ENCODE measurements at places on chromosomes 2 and 18.

DNA sequence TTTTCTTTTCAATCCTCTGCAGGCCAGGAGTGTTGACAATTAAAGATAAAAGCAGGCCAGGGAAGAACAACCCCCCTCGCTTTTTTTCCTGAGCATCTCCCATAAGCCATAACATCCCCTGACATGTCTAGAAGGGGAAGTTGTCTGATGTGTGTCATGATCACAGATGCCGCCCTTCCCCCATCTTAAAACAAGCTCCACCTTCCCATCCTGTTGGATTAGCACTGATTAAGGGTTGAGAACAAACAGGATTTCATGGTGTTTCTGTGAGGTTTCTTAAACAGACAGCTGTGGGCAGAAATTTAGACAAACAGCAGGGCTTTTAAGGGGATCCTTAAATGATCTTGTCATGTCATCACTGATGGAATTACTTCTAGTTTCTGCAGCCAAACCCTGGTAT is 59.4 kb upstream of the UPP2 start:
- DNase-seq: no peak

DNA sequence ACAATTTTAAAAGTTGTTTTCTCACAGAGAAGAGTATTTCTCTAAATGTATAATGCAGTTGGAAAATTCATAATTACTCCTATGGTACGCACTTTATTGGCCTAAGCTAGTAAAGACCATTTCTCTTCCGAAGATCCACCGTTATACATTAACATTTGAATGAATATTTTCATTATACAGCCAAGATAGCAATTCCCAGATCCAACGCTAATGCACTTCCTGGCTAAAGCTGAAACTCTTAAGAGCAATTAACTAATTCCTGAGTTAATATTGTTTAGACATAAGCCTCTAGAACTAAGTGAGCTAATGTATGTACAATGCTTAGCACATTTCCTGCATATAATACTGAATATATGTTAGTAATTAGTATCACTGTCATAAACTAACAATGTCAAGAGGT is 56.2 kb downstream of the PDK1 start:
- DNase-seq: no peak

DNA sequence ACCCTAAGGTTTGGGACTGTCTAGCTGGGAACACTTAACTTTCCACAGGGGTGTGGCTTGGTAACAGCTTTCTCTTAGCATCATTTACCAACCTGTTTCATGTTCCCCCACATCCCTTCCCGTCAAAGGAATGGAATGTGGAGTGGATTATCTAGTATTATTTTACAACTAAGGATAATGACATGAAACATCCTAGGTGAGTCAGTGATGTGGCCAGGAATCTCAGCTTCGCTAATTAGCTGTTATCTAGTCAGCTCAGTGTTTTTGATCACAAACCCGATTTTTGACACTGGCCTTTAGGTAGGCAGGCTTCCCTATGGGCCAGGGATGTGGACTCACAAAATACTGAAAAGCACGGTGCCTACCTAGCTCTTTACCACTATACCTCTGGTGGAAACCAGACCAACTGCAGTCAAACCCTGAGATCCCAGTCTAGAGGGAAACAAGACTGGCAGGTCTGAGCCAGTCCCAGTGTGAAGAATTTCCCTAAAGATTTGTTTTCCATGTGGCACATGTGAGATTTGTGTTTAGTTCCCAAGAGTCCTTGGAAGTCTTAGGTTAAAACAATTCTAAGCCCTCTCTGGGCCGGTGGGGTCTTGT is 2.8 kb upstream of the NRP2 start:
- no peak for DNase-seq

GRCh38 chr2:227415538-227416424 is 28.0 kb upstream of the SCYGR1 start:
- no peak for DNase-seq

Measured in activated CD8-positive, alpha-beta memory T cell treated with anti-CD3 and anti-CD28 coated beads, Interleukin-2, amount 50 U/mL, for 4 hours (primary cell).